Activated T-helper 2 cell treated with anti-CD3 and anti-CD28 coated beads, Interferon-gamma antibody, Interleukin-2, Interleukin-4, amounts not matched to agents 10 μg/mL and 5 μg/mL and 100 μg/mL, durations not matched to agents 14 hours and 24 hours and 36 hours (primary cell): ENCODE measurements at places on chromosomes 5 and 9.

- no peak for DNase-seq
Measured at GRCh38 chr5:96868603-96869371, 7.5 kb upstream of the ERAP2 start.

DNA sequence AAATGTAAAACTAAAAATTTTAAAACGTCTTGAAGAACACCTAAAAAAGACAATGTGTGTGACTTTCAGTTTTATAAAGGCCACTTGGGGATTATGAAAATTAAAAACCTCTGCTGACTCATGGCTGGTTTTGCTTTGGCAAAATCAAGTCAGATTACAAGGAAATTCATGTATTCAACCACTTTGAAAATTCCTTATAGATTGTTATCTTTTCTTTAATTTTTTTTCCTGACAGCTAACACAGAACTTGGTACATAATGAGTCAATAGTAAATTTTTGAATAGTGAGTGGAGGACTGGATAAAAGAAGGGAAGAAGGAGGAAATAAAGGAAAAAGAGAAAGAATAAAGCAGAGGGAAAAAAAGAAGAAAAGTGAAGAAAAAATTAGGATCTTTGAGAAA lies 1774.7 kb upstream of the ACO1 start:
- no peak for DNase-seq

DNA sequence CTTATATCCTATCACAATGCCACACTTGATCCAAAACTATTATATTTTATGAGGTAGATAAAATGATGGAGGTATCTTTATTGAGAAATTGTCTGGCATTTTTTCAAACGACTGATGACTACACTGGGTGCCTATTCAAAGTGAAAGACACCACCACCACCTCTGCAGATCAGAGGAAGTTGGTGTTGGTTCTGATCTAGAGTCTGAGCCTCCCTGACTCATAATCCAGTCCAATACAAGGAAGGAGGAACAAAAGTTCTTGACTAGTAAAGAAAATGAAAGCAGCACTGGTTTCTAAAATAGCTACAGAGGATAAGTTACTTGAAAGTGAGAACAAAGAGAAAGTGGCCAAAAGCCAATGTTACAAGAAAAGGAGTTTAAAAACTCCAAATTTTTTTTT lies 139.9 kb downstream of the RFX3 start:
- DNase-seq: peak; percentile 14

- no peak for DNase-seq
Measured at GRCh38 chr5:140011297-140011802, 31.7 kb downstream of the NRG2 start.
